ENCODE measurements at places on chromosomes 1 and 21.

DNA sequence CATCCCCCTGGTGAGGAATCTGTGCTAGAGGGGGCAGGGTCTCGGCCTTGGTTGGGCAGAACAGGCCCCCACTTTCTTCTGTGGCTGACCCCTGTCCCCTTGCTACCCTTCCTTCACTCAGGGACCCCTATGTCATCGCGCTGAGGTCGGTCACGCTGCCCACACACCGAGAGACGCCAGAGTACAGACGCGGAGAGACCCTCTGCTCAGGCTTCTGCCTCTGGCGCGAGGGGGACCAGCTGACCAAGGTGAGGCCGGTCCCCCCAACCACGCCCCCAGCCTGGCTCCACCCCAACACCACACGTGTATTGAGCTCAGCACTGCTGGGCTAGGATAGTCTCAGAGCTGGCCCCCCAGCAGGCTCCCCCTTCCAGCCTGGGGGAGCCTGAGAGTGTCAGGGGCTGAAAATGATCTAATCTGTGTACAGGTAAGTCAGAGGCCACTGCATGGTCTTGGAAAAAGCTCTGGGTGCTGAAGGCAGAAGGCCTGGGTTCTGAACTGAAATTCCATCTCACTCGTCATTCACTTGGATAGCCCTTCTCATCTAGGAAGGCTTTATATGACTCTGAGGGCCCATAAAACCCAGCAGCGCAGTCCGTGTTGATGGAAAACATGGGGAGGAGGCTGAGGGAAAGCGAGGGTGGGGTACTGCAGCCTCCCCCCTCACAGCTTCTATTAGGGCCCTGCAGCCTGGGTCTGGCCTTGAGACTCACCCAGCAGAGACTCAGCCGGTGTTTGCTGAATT lies 15.3 kb downstream of the FAM151A start:
- no peak for DNase-seq

- no peak for DNase-seq
Measured at GRCh38 chr1:198064181-198064580, 92.6 kb upstream of the NEK7 start.

- DNase-seq: no peak
Measured at GRCh38 chr1:51535006-51535592, 16.0 kb upstream of the EPS15 start.

GRCh38 chr1:94045465-94046056 lies 75.4 kb downstream of the ABCA4 start:
- DNase-seq: no peak

GRCh38 chr1:112618114-112618720 lies 724 bp downstream of the ST7L start:
- no peak for DNase-seq

Data from activated naive CD4-positive, alpha-beta T cell (primary cell).